IMR-90 (cell line): ENCODE measurements at places on chromosomes 16 and 17.

GRCh38 chr17:44203731-44204440, 4.2 kb upstream of the ATXN7L3 start:
- H3K36me3 ChIP-seq, result peaks cover 22% of the 10 kb centered on the region
- H3K27ac ChIP-seq, result no peak overlapping the region
- H3K27me3 ChIP-seq, result no peaks in the 10 kb centered on the region
- peaks cover 19% of the 10 kb centered on the region for H3K4me1 ChIP-seq
- H3K4me3 ChIP-seq, result no peak overlapping the region

- H3K4me1 ChIP-seq, result 0 out of 2 replicates have a peak, but pooled peaks cover 2% of the 10 kb centered on the region
- H3K4me3 ChIP-seq, result no peak overlapping the region
These were observed 35.2 kb downstream of the MBTD1 start for GRCh38 chr17:51224402-51225262.

DNA sequence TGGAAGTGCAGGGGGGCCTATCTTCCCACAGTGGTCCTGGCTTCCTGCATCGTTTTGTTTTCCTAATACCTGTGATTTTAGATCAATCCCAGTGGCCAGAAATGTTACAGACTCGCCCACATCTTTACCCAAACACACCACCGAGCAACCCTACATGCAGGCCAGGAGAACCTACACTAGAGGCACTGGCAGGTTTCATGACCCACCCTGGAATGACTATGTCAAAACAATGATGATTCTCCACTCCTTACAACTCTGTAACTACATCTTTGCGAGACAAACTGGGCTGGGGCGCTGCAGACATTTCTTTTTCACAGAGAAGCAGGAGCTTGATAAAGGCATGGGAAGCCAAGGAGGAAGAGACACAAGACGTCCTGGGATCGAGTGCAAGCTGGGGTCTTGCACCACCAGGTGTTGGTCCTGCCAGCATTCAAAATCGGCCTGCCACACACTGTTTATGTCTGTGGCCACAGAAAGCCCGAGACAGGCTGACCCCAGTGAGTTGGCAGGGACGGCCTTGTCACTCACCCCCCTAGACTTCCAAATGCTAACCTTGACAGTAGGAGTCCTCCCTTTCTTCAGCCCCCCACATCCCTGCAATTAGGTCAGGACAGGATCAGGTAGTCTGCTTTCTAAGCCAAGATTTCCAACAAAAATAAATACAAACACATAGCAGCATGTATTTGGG, 32.5 kb downstream of the UBE2O start:
- peaks cover 9% of the 10 kb centered on the region; the same call in 1 of the 2 replicates for H3K36me3 ChIP-seq
- H3K4me1 ChIP-seq, result peaks cover 7% of the 10 kb centered on the region
- no peak for DNase-seq
- no peaks in the 10 kb centered on the region for H3K27me3 ChIP-seq
- no peak overlapping the region for H3K27ac ChIP-seq

DNA sequence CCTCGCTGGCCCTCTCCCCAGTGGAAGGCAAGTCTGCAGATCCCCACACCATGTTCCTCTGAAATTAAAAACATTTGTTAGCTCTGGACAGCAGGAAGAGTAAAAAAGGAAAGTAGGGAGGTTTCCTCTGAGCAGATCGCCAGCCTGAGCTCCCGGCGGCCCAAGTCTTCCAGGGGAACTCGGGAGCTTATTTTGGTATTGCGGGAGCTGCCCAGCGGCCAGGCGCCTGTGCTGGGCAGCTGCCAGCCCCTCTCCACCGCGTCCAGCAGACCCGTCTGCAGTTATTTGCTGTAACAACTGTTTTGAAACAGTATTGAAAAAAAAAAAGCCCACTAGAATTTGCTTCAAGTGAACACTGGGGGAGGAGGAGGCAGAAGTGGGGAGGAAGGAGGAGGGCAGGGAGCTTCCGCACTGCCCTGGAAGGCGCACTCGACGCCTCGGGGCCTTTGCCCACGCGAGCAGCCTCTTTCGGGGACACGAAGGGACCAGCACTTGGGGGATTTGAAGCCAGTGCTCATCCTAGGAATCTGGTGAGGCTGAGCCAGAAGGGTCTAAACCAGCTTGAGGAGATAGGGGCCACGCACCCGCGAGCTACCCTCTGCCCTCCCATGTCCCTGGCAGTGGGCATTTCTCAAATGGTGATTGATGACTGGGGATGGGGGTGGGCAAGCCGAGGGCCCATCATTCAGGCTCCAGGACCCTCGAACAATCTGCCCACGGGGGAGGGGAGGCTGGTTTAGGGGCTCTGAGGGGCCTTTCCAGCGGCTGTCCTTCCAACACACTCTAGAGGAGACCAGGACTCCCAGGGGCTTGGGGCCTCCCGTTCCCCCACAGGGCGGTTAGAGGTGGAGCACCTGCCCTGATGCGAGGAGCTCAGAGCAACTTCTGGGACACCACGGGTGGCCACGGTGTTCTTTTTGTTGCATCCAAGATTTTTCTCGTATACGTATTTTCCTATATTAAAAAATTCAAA, 3.0 kb upstream of the BAHCC1 start:
- no peaks in the 10 kb centered on the region for H3K27me3 ChIP-seq
- peaks cover 22% of the 10 kb centered on the region for H3K4me1 ChIP-seq
- DNase-seq, result peak; percentile 52
- H3K4me3 ChIP-seq, result peak overlapping the region; percentile 47

DNA sequence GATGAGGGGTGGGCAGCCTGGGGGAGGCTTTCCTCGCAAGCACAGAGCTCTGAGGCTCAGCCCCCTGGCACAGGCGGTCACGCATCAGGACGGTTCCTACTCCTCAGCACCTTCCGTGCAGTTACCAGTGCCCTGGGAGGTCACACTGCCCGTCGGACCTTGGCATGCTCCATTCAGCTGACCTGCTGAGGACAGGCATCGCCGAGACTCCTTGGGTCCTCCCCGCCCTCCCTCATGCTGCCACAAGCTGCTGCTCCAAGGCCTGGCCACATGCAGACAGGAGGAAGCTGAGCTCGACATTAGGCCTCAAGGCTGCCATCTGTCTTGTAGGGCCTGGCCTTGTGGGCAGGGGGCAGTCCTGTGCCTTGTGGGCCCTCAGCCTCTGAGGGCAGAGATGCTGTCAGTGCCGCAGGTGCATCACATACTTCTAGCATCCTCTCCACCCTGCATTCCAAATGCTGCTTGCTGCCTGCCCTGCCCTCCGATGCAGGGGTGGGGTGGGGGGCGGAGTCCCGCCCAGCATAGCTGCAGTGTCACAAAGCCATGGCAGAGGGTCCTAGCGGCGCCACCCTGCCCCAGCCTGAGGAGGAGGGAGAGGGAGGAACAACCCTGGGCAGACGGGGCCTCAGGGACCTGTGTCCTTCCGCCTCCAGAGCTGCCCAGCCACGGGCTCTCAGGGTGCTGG, 9.3 kb downstream of the C16orf90 start:
- no peak for DNase-seq
- peaks cover 62% of the 10 kb centered on the region for H3K36me3 ChIP-seq
- H3K4me3 ChIP-seq, result no peak overlapping the region
- H3K4me1 ChIP-seq, result no peaks in the 10 kb centered on the region
- no peak overlapping the region for H3K27ac ChIP-seq
